ENCODE measurements at places on chromosomes 5 and 9.

DNA sequence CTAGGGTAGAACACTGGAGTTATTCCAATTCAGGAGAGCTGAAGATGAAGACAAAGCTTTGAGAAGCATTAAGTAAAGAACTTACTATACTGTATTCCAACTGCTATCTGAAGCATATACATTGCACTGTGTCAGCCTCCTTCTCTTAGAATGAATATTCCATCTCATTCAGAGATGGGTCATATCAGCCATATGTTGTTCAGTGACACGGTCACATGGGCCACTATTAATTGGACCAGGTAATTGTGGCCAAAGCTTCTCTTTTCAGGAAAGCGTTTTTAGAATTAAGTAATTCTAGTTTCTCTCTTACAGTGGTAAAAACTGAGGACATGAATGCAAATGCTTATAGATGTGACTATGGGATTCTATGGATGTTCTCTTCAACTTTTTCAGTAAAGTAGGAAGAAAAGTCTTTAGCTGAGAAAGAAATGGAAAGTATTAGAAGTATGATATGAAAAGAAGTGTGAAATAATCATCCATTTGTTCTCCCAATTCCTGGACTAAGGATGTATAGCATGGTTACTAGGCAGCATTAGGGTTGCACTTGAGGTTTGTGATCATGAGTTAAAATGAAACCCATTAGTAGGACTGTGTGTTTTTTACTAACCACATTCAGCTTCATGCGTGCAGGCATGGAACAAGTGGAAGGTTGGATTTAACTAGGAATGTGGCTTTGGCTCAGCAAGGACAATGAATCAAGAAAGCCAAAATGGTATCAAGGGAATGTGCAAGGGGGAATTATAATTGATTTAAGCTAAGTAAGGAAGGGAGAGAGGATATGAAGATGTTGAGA, 40.9 kb downstream of the CETN3 start:
- DNase-seq = no peak

DNA sequence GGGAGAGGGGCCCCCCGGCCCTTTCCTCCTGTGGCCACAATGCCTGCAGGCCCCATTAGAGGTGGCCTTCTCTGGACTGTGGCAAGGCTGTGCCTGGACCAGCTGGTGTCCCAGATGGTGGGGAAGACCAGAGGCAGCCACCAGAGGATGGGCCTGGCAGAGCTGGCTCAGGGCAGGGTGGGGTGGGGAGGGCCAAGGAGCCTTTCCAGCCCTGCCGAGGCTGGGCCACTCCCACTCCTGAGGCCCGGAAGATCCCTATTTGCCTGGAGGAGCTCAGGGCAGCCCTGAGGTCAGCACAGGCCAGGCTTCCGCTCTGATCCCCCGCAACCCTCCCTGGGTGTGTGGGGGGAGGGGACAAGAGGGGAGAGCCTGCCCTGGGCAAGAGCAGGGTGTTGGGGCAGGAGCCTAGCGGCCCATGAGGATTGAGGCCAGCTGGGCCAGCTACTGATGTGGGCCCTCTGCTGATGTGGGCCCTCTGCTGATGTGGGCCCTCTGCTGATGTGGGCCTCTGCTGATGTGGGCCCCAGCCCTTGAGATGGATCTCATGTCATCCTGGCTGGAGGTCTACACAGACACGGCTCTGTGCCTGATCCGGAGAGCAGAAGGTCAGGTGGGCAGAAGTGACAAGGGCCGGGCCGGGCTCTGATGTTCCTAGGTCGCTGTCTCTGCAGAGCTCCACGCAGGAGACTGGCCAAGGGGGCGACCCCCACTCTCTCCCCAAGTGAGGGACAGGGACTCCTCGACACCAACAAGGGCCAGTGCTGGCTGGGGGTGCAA, 6.0 kb downstream of the MRPS2 start:
- no peak for DNase-seq

- DNase-seq = no peak
These were observed 650 bp downstream of the MRRF start for GRCh38 chr9:122265149-122265915.

GRCh38 chr9:69056191-69056815, 20.8 kb downstream of the FXN start:
- DNase-seq = no peak

- no peak for DNase-seq
These were observed 19.9 kb upstream of the HMHB1 start for GRCh38 chr5:143791848-143792731.

All from stimulated activated CD4-positive, alpha-beta T cell treated with anti-CD3 and anti-CD28 coated beads, TNF-alpha, amount 100 ng/mL, for 4 hours (primary cell).